ENCODE measurements at places on chromosomes 3 and 15.

GRCh38 chr3:24645047-24645446, 150.4 kb upstream of the THRB start:
- no peak overlapping the region for H3K4me3 ChIP-seq
- no peak overlapping the region for H3K27ac ChIP-seq
- no peak for DNase-seq
- H3K4me1 ChIP-seq: no peaks in the 10 kb centered on the region
- no peaks in the 10 kb centered on the region for H3K27me3 ChIP-seq
- H3K36me3 ChIP-seq: no peaks in the 10 kb centered on the region

- no peaks in the 10 kb centered on the region for H3K4me1 ChIP-seq
- H3K27me3 ChIP-seq: no peaks in the 10 kb centered on the region
- H3K36me3 ChIP-seq: no peaks in the 10 kb centered on the region
- DNase-seq: no peak
- H3K4me3 ChIP-seq: no peak overlapping the region
- no peak overlapping the region for H3K27ac ChIP-seq
Observed at GRCh38 chr3:168138421-168138820, 42.7 kb upstream of the GOLIM4 start.

GRCh38 chr3:14891135-14892132, 55.9 kb upstream of the NR2C2 start:
- H3K4me3 ChIP-seq: no peak overlapping the region
- peaks cover 3% of the 10 kb centered on the region for H3K36me3 ChIP-seq
- no peak overlapping the region for H3K27ac ChIP-seq
- peaks cover 28% of the 10 kb centered on the region for H3K4me1 ChIP-seq

- H3K4me3 ChIP-seq: no peak overlapping the region
- peaks cover 6% of the 10 kb centered on the region for H3K4me1 ChIP-seq
- DNase-seq: peak; percentile 71
- H3K27me3 ChIP-seq: peaks cover 7% of the 10 kb centered on the region
- no peaks in the 10 kb centered on the region for H3K36me3 ChIP-seq
Observed at GRCh38 chr15:66566963-66567531, 1.2 kb upstream of the LCTL start.

DNA sequence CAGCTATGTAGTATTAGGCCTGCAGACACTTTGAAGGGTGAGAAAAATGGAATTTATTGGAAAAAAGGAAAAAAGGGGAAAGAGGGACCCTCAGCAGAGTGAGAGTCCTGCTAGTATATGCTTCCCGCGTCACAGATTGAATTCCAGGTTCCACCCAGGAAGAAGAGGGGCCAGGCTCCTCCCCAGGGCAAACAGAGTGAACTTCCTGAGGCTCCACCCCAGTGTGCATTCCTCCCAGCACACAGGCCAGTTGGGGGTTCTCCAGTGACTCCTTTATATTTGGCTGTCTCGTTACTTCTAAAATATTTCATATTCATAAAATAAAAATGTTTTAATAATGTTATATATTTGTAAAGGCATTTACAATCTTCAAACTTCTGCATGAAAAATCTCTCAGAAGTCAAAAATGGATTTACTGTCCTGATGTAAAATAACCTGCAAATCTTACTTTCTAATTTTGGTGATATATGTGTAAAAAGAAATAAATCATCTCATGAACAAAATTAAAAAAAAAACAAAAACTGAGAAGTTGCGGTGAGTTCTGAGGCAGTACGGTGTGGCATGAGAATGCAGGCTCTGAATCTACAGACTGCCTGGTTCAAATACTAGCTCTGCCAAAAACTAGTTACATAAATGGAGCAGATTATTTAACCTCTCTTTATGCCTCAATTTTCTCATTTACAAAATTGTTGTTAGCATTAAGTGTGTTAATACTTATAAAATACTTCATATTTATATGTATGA, 175.8 kb upstream of the P2RY1 start:
- H3K4me1 ChIP-seq: peaks cover 6% of the 10 kb centered on the region
- no peak for DNase-seq
- H3K27me3 ChIP-seq: peaks cover 5% of the 10 kb centered on the region
- no peak overlapping the region for H3K27ac ChIP-seq
- H3K36me3 ChIP-seq: no peaks in the 10 kb centered on the region

All from activated naive CD4-positive, alpha-beta T cell treated with anti-CD3 and anti-CD28 coated beads, Interleukin-2, amount 10 ng/mL, durations not matched to agents 7 days and 5 days (primary cell).